Kidney glomerular epithelial cell (primary cell): ENCODE measurements at places on chromosomes 16 and 17.

- DNase-seq = no peak
Measured at GRCh38 chr17:8909586-8910270, 42.3 kb upstream of the PIK3R6 start.

- no peak for DNase-seq
Measured at GRCh38 chr17:75925103-75925502, 15.7 kb downstream of the FBF1 start.

- DNase-seq = no peak
Measured at GRCh38 chr16:14345512-14346115, 274.5 kb downstream of the MRTFB start.

- DNase-seq = no peak
Measured at GRCh38 chr17:223723-224471, 42.4 kb upstream of the DOC2B start.

GRCh38 chr17:50919321-50920040 lies 53.3 kb upstream of the TOB1 start:
- peak; percentile 90 for DNase-seq

DNA sequence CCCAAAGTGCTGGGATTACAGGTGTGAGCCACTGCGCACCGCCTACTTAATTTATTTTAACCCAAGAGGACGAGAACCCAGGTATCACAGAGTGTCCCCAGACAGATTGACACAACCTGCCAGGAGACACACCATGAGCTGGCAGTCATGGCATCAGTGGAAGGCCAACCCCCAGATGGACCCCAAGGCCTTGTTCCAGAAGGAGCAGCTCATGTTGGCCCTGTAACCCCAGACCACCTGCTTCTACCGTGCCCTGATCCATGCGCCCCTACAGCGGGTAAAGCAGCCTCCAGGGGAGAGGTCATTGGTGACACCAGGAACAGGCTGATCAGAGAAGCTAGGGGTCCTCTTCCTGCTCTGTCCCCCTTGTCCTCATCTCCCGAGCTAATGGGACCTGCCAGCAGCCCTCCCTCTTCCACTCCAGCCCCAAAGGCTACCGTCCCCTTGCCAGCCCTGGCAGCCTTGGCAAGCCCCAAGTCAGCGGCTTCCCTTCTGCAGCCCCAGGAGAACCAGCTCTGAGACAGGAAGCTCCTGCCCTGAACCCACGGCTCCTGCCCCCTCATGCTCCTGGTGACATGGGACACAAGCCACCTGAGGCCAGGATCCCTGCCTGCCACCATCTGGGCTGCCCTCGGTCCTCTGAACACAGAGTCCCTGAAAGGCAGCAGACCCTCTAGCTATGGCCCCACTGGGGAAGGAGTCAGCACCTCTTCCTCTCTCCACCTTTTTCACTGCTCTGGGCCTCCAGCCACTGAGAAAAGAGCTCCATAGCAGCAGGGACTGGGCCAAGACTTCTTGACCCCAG lies 6.3 kb downstream of the SULT1A1 start:
- DNase-seq = no peak

DNA sequence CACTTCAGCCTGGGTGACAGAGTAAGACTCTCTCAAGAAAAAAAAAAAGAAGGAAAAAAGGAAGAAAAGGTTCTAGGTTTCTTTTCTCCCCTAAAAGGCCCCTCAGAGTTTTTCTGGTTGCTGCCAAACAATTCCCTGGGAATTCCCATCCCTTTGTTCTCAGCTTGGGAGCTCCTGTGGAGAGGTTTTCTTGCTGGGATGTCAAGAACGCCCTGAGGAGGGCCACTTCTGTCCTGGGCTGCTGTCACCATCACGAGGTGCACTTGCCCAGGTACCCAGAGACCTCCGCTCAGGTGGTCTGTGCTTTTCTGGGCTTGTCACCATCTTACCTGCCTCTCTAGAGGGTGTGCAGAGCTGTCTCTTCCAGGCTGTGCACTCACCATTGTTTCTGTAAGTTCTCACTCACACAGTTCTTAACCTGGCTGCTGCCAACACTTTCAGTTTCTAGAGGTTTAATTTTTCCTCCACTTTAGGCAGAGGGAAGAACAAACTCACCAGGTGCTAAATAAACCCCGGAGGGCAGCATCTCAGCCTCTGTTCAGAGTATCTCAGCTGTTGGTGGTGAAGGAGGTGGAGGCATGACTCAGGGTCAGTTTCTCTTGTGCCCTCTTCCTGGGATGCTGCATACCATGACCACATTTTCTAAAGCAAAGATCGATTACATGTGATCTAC lies 2.4 kb upstream of the COX6A2 start:
- DNase-seq = no peak

- no peak for DNase-seq
Measured at GRCh38 chr16:89175280-89176146, 4.0 kb downstream of the CDH15 start.
